ENCODE measurements at places on chromosomes 13 and 19.

DNA sequence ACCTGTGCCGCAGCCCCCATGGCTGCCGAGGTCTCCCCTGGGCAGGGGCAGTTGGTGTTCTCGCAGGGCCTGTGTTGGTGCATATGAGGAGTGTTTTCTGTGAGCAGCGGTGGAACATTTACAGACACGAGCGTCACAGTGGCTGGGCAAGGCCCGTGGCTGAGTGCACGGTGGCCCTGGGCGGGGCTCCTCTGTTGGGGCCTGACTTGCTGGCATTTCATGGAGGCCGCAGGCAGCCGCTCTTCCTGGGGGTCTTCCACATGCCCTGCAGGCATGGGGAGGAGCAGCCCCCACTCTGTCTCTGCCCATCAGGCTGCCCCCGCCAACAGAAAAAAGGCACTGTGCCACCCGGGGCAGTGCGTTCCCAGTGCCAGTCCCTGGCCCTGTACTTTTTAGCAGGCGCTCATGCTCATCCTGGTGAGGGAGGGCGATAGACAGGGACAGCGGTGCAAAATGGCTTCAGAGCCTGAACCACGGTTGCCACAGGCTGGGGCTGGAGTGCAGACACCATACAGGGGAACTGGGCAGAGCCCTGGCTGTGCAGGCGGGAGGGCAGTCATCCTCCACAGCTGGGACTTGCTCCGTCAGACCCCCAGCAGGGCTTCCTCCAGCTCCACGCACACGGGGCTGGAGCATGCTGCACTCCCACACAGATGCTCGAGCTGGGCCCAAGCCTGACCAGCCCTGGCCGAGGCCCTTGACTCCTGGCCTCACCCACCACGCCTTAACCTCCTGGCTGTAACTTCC, 23.5 kb downstream of the TFDP1 start:
- DNase-seq: no peak

DNA sequence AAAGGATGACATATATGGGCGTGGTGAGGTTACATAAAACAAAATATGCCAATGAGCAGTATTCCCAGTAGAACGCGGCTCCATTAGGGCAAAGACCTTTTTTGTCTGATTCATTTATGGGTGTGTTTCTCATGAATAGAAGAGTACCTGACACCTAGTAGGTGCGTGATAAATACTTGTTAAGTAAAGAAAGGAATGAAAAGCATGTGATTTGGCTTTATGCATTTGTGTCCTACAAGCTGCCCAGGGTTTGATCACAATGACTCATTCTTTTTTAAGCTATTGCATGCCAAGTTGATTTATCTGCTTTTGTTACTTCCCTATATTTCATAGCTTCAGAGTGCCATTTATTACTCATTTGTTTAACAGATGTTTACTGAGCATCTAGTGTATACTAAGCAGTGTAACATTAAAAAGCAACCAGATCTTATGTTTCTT, 19.1 kb upstream of the KCTD4 start:
- DNase-seq: no peak

DNA sequence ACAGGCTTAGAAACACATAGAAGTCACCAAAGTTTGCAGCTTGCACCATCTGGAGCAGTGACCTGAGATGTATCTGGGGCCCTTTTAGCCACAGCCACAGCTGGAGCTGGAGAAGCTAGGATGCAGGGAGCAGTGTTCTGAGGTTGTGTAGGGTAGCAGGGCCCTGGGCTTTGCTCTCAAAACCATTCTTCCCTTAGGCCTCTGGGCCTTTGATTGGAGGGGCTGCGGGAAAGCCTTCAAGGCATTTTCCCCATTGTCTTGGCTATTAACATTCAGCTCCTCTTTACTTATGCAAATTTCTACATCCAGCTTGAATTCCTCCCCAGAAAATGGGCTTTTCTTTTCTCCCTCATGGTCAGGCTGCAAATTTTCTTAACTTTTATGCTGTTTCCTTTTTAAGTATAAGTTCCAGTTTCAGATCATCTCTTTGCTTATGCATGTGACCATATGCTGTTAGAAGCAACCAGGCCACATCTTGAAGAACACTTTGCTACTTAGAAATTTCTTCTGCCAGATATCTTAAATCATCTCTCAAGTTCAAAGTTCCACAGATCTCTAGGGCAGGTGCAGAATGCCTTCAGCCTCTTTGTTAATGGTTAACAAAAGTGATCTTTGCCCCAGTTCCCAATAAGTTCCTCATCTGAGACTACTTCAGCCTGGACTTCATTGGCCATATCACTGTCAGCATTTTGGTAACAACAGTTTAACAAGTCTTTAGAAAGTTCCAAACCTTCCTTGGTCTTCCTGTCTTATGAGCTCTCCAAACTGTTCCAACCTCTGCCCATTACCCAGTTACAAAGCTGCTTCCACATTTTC, 48.5 kb downstream of the NBEA start:
- no peak for DNase-seq

GRCh38 chr13:75507027-75508001, 25.3 kb upstream of the TBC1D4 start:
- no peak for DNase-seq

- DNase-seq: no peak
Measured at GRCh38 chr13:89982407-89983095, 1364.9 kb upstream of the MIR17HG start.

GRCh38 chr13:69142101-69142500, 965.5 kb upstream of the ATXN8OS start:
- DNase-seq: no peak

- no peak for DNase-seq
Measured at GRCh38 chr19:54172471-54173358, at the start of gene TMC4. Gene TMC4 (minus strand): TSS chr19:54173160. CDS start chr19:54173117, 43 bp downstream.

- DNase-seq: no peak
Measured at GRCh38 chr19:35996777-35997176, 1.8 kb downstream of the SDHAF1 start.

DNA sequence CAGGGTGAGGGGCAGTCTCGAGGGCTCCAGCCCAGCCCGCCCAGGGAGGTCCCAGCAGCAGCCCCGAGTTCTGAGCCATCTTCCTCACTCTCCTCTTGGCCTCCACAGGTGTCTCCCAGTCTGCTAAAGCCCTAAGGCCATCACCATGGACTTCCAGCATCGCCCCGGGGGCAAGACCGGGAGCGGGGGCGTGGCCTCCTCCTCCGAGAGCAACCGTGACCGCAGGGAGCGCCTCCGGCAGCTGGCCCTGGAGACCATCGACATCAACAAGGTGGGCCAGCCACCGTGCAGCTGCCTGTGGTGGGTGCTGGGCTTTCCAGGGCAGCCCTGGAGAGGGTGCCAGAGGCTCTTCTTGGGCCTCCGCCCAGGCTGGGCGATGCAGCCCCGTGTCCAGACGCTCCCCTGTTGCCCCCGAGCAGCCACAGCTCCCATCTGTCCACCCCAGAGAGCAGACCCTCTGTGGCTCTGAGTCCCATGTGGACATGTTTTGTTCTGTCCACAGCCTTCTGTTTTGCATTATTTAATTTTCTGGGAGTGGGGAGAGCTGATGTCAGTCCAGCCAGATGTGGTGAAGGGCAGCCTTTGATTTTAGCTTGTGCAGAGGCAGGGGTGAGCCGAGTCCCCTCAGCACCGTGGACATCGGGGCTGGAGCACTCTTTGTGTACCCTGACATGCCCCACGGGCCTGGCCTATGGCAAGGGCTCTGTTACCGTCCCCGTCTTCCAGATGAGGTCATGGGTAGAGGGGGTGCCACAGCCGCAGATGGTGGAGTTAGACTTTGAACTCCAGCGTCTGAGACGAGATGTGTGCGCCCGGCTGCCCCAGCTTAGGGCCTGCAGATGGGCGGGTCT, 5.6 kb upstream of the AMH start:
- DNase-seq: no peak

GRCh38 chr19:13234518-13234917, 84.3 kb downstream of the IER2 start:
- peak; percentile 81 for DNase-seq

DNA sequence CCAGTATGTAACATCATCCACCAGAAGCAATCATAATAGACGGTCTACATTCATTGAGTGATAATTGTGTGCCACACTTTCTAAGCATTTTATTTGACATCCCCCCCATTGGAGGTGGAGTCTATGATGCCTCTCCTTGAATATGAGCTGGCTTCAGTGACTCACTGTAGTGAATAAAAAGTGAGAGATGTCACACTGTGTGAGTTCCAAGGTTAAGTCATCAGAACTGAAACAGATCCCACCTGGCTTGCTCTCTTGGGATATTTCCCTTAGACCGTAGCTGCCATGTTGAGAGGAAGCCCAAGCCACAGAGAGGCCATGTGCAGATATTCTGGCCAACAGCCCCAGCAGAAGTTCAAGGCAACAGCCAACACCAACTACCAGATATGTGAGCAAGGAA, 12.6 kb downstream of the RTBDN start:
- DNase-seq: no peak

GRCh38 chr19:55216461-55217198, 7.3 kb upstream of the PTPRH start:
- peak; percentile 89 for DNase-seq

GRCh38 chr13:94548821-94549231, 47.1 kb downstream of the TGDS start:
- DNase-seq: peak; percentile 84

GRCh38 chr13:86559901-86560300, 760.7 kb upstream of the SLITRK6 start:
- no peak for DNase-seq

GRCh38 chr19:35211545-35212230, 16.9 kb downstream of the FAM187B start:
- DNase-seq: peak; percentile 93

GRCh38 chr19:47542030-47542475, 27.2 kb upstream of the NAPA start:
- DNase-seq: no peak

GRCh38 chr13:64855506-64855905, 2374.6 kb downstream of the PCDH9 start:
- no peak for DNase-seq

- DNase-seq: no peak
Measured at GRCh38 chr13:41562083-41562482, 104.7 kb downstream of the RGCC start.
